ENCODE measurements at places on chromosomes 7 and 10. TPM values are rescaled to one million over a fixed set of nuclear protein-coding genes. Genes with fewer than 3 reads are reported as not detected.
A peak's percentile ranks its signal among the peaks of the same experiment; 100 is the strongest.

DNA sequence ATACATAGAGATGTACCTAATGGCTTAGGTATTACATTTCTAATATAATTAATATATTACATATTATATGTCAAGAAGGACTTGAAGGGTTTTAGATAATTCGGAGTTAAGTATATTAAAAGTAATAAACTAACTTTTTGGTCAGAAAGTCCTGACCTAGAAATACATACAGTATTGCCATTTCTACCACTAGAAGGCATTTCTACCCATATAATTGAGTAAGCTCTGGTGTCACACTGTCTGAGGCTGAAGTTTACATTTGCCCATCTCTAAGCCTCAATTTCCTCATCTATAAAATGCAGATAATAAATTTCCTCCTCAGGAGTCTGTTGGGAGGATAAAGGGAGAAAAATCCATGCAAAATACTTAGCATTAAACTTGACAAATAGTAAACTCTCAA is 7.1 kb downstream of the FKBP14 start:
- peaks cover 5% of the 10 kb centered on the region for H3K4me1 ChIP-seq
- H3K4me3 ChIP-seq = no peak overlapping the region
- DNase-seq = no peak
- no peak overlapping the region for H3K27ac ChIP-seq
- no peaks in the 10 kb centered on the region for H3K27me3 ChIP-seq

- H3K27me3 ChIP-seq = peaks cover 60% of the 10 kb centered on the region
- peak; percentile 82 for DNase-seq
- no peaks in the 10 kb centered on the region for H3K36me3 ChIP-seq
- peak overlapping the region; percentile 86 for H3K4me3 ChIP-seq
Observed at GRCh38 chr10:50990568-50991455, 83.5 kb upstream of the PRKG1 start.

DNA sequence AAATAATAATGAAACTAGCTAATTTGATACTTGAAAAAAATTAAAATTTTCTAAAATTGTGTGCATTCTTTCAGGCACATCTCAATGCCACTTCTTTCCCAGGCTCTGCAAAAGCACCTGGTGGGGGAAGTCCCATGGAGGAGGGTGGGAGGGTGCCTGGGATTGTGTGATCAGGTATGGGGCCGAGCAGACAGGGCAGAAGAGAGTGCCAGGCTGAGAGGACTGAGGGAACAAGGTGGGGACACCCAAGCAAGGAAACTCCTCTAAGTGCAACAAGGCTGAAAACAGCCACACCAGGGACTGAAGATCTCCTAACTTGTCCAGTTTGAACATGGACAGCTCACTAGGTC is 13.8 kb downstream of the PARP12 start:
- no peaks in the 10 kb centered on the region for H3K27me3 ChIP-seq
- DNase-seq = no peak
- no peak overlapping the region for H3K27ac ChIP-seq
- H3K36me3 ChIP-seq = no peaks in the 10 kb centered on the region
- no peak overlapping the region for H3K4me3 ChIP-seq

- no peaks in the 10 kb centered on the region for H3K27me3 ChIP-seq
- no peak for DNase-seq
- H3K4me1 ChIP-seq = peaks cover 31% of the 10 kb centered on the region
- no peaks in the 10 kb centered on the region for H3K36me3 ChIP-seq
Observed at GRCh38 chr10:60387531-60387930, 2.1 kb downstream of the ANK3 start.

- no peaks in the 10 kb centered on the region for H3K36me3 ChIP-seq
- no peak within 1 kb of the TSS for H3K27ac ChIP-seq
- peak within 1 kb of the TSS; percentile 73 for H3K4me3 ChIP-seq
- H3K27me3 ChIP-seq = peaks cover 72% of the 10 kb centered on the region
Observed at GRCh38 chr10:33334153-33334804, at the start of gene NRP1. Gene NRP1 (minus strand): TSS chr10:33334667. CDS start chr10:33334382, 285 bp downstream.

- H3K4me1 ChIP-seq = peaks cover 16% of the 10 kb centered on the region
- DNase-seq = no peak
- H3K27me3 ChIP-seq = no peaks in the 10 kb centered on the region
- H3K36me3 ChIP-seq = no peaks in the 10 kb centered on the region
- H3K4me3 ChIP-seq = no peak overlapping the region
Observed at GRCh38 chr10:94104316-94105000, 110.7 kb downstream of the PLCE1 start.

DNA sequence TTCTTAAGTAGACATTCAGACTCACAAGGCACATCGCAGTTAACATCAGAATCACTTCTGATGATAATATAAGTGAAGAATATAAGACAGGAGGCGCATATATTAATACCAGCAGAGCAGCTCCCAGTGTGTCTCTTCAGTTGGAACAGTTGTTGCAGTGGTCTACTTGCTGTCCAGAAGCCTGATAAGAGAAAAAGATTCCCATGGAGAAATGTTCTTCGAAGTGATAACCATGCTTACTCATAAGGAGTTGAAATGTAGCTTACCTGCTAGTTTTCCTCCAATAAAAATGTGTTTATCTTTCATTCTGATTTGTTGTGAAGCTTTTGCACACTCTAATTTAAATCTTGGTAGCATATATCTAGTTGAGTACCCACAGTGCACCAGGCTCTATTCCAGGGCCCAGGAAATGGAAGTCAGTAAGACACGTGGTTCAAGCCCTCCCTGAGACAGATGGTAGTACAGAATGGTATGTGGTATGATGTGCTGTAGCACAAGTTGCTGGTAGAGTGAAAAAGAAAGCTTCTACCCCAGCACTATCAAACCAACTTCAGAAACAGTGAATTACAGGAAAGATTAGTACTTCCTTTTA is 124.0 kb downstream of the MAPK8 start:
- H3K4me3 ChIP-seq = no peak overlapping the region
- DNase-seq = no peak
- H3K36me3 ChIP-seq = peaks cover 3% of the 10 kb centered on the region
- H3K4me1 ChIP-seq = peaks cover 30% of the 10 kb centered on the region

DNA sequence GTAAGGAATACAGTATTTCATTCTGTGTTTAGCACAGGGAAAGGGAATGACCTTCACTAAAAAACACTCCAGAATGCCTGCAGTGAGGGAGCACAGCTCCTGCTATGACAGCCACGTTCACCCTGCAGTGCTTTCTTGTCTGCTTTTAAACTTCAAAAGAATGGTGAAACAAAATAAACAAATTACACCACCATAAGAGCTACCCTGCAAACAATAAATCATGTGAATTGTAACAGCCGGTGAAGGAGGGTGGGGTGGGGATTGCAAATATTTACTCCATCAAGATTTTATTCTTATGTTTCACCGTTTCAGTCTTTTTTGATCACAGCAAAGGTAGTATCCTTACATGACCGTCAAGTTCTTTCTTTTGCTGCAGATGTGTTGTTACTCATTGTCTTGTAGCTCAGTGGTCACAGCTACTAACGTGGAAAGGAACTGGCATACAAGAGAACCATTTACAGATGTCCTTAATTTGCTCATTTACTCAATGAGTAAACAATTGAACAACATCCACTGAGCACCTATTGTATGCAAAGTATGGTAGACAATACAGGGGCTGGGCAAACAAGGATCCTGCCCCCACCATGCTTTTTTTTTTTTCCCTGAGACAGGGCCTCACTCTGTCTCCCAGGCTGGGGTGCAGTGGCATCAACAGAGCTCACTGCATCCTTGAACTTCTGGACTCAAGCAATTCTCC is 4.1 kb upstream of the CHN2 start:
- H3K4me3 ChIP-seq = no peak overlapping the region
- no peak overlapping the region for H3K27ac ChIP-seq
- H3K36me3 ChIP-seq = no peaks in the 10 kb centered on the region
- H3K4me1 ChIP-seq = peaks cover 14% of the 10 kb centered on the region
- H3K27me3 ChIP-seq = peaks cover 63% of the 10 kb centered on the region

The SFR1 gene
- total RNA-seq = 18.2 TPM

The PPP1R3A gene
- not detected for total RNA-seq
